ENCODE measurements at places on chromosomes 2 and 18.
A peak's percentile ranks its signal among the peaks of the same experiment; 100 is the strongest.

GRCh38 chr2:101753720-101754490 lies 56.4 kb downstream of the MAP4K4 start:
- peak; percentile 21 for DNase-seq

GRCh38 chr2:98926601-98927000 lies 9.4 kb downstream of the CRACDL start:
- no peak for DNase-seq

DNA sequence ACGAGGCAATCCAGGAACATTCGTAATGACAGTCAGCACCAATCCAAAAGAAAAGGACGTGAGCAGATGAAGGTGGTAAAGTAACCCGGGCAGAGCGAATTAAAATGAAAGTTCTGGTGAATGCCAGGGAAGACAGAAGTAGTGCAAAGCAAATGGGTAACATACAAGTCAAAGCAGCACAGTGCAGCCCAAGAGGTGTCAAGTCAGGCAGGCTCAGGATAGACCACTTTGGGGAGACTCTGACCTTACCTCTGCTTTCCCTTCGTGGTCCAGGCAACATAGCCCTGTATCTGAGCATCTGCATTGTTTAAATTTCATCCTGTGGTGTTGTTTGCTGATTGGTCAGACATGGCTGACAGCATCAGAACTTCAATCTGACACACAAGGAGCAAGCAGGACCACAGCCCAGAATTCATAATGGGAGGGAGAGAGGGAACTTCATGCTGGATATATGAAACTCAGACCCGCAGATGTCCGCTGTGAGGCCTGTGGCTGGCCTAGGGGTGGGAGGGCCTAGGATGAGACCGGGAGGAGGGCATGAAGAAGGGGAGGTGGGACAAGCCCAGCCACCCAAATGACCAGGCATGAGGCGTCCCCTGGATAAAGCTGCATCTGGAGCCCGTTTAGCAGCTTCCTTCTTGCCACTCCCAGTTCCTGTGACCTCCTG lies 285.7 kb downstream of the TCF4 start:
- DNase-seq = no peak

DNA sequence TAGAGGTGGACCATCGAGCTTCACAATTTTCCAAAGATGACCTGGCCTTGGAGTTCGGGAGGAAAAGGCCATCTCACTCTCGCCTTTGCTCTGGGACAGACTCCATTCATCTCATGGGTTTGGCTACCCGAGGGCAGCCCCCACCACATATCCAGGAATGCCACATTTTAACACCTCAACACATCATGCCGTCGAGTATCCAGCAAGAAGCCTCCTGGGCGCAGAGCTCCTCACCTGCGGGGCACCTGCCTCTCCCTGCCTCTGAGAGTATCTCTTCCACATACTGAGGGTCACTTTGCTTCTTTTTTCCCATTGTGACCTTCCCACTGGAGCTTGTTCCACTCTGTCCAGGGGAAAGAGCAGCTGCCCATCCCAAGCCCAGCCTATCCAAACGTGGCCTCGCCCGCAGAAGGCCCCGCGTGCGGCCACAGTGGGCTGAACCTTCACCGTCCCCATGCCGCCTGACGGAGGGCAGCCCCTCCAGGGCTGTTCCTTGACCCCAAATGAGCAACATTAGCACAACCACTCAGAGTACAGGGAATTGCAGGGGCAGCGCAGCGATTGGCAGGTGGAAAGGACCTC lies 5.5 kb upstream of the LIMS2 start:
- DNase-seq = no peak

DNA sequence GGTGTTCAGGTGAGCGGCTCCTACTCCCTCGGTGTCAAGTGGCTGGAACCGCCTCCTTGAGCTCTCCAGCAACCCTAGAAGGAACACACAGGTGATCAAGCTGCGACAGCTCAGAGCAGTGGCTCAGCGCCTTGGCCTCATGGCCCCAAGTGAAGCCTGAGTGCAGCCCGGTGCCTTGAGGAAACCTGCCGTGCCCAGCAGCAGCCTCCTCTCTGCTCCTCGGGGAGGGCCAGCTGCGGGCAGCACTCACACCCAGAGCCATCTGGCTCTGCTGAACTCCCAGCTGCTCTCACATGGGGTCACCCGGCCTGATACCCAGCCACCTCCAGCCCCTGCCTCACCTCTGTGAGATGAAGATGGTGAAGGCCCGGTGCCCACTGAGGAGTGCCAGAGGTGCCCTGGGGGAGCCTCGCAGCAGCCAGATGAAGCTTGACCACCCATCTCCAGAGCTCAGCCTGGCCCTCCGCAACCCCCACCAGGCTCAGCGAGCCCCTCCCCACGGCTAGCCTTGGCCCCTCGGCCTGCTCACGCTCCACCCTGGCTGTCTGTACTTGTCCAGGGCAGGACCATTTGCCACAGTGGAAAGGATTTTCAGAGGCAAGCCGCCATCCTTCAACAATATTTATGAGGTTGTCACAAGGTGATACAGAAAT lies 70.6 kb upstream of the RAB6C start:
- no peak for DNase-seq

DNA sequence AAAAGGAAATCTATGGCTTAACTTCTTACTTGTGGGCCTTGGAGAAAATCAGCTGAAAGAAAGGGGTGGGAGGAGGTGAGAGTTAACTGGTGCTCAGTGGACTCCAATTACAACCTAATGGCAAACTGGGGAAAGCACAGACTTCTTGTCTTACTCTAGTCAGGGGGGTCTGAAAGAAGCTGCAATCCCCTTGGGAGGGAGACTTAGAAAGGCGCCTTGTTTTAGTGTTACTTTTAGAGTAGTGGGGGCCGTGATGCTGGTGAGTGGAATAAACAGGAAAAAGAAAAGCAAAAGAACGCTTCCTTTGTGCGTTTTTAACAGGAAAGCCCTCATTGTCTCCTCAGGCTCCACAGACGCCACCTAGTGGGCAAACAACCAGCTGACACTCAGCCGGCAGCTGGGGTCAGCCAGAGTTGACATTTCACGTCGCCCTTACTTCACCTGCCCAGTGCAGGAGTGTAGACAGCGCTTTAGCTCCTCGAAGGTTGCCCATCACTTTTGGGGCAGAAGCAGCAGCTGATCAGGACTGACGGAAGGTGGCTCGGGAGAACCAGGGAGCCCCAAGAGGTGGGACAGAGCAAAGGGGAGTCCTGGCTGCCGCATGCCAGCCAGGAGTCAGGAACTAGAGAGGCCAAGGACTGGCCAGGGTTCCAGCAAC lies 55.9 kb upstream of the GORASP2 start:
- peak; percentile 64 for DNase-seq

- no peak for DNase-seq
Measured at GRCh38 chr18:42915299-42915698, 200.2 kb downstream of the RIT2 start.

- no peak for DNase-seq
Measured at GRCh38 chr2:100924520-100925451, 77.3 kb upstream of the RPL31 start.

- no peak for DNase-seq
Measured at GRCh38 chr2:241798631-241799521, 10.1 kb upstream of the NEU4 start.

DNA sequence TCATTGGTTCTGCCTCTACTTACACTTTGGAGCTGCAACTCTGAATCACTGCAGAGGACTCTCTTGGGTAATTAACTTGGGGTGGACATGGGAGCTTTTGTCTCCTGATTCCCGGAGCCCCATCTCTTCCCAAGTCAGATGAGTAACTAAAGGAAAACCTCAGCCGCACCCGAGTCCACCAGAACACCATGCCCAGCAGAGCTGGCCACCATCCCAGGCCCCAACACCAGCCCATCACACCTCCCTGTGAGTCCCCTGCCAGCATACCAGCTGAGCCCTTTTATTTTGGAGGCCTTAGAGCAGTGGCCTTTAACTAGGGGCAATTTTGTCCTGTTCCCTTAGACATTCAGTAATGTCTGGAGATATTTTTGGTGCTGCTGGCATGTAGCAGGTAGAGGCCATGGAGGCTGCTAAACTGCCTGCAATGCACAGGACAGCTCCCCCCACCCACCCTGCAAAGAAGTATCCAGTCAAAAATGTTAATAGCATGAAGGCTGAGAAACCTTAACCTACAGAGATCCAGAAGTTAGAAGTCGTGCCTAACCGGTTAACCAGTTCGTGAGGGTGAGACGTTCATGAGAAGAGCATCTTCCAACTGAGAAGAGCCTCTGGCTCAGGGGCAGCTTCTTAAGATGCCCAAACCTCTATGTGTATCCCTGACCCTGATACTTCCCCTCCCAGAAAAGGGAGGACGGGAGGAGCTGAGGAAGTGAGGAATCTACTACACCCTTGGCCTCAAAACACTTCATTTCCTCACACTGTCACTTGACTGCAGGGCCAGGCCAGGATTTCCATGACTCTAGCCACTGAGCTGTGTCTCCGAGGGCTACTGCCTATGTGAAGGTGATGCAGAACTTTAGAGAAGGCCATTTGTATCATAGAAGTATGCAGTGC lies 139.9 kb upstream of the EPAS1 start:
- no peak for DNase-seq

- no peak for DNase-seq
Measured at GRCh38 chr2:31049916-31050588, 88.2 kb downstream of the GALNT14 start.

DNA sequence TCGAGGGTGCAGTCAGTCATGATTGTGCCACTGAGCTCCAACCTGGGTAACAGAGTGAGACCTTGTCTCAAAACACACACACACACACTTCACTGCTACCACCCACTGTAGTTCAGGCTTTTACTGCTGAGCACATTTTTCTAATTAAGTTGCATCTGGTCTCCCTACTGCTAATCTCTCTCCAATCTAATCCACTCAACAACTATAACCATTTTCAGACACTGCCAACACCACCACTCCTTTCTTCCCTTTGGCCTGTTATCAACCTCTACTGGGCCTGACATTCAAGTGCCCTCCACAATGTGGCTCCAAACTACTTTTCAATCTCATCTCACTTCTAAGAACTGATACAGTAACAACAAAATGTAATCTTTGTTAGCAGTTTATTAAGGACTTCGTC lies 44.8 kb downstream of the RMP24 start:
- no peak for DNase-seq

DNA sequence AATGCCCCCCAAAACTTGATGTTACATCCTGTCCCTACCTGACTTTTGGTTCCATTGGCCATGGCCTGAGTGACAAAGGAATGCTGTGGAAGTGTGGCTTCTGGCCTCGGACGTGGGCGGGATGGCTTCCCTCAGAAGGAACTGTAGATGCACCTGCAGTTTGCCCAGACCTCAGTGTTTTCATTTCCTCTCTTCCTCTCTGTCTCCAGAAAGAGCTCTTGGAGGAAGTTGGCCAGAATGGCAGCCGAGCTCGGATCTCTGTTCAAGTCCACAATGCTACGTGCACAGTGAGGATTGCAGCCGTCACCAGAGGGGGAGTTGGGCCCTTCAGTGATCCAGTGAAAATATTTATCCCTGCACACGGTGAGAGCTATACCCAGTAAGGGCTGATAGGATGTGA lies 61.0 kb upstream of the TMEM87B start:
- DNase-seq = no peak

DNA sequence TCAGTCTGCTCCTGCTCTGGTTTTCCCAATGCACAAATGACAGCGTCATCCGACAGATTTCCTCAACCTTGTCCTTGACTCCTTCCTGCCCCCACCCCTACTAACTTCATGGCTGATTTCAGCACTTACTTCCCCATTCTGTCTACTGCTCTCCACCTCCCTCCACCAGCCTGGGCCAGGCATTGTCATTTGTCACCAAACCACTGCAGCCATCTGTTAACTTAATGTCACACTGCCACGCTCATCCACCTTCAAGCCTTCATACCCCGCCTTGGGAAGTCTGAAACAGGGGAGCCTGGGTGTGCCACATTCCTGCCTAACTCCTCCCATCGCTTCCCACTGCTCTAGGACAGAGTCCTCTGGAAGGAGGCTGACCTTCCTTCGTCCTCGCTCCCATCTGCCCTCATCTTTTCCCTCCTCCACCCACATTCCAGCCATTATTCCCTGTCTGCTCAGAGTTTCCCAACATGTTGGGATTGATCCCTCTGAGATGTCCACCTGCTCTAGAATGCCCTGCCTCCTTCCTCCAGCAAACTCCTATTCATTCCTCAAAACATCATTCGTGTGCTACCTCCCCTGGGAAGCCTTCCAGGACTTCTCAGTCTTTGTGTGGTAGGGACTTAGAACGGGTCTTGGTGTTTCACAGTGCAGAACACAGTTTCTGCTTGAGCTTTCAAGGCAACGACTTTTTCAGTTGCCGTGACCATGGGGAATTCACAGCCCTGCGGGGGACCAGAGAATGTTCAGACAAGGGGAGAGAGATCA lies 42.2 kb upstream of the SMAD7 start:
- DNase-seq = peak; percentile 67

DNA sequence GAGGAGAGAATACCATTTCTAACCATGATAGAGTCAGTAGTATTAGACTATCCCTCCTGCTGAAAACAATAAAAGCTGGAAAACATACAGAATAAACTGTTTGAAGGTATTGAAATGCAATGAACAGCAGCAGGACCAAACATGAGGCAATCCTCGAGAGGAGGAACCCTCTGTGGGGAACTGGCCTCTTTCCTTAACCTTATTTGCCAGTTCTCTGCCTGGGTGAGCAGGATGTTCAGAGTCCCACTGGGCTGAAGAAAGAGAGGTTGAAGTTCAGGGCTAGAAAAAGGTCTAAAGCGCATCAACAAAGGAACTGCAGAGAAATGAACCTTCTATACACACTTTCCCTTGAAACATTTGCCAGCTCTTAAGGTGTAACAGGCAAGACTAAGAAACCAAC lies 79.8 kb upstream of the FHL2 start:
- DNase-seq = no peak

- DNase-seq = no peak
Measured at GRCh38 chr2:44143701-44144100, 25.0 kb upstream of the PPM1B start.
